ENCODE measurements at places on chromosomes 12 and 14.

- no peak for DNase-seq
Observed at GRCh38 chr12:63764481-63764880, 15.2 kb upstream of the RXYLT1 start.

GRCh38 chr14:47442211-47442610 lies 233.2 kb downstream of the MDGA2 start:
- DNase-seq: no peak

DNA sequence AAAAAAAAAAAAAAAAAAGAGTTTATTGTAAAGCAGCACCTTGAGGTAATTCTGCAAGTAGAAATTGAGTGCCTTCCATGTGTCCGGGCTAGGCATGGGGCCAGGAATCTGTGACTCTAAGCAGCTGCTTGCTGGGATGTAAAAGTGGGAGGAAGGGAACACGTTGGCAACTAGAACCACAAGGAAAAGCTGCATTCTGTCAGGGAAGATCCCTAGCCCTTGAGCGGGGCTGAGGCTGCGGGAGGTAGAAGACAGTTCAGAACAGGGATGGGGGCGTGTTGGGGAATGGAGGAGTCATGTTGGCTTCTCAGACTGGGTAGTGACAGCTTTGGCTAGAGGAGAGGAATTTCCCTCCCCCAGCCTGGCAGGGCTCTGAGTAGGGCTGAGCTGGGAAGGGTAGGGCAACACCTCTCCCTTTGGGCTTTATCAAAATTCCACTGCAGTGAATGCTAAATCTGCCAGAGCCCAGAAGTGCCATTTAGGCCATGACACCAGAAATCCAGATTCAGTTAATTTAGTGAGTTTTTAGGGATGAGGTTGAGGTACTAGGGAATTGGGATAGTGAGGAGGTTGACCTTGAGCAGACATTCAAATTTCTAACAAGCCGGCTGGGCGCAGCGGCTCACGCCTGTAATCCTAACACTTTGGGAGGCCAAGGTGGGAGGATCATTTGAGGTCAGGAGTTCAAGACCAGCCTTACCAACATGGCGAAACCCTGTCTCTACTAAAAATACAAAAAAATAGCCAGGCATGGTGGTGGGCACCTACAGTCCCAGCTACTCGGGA lies 3.4 kb upstream of the TRAFD1 start:
- no peak for DNase-seq

DNA sequence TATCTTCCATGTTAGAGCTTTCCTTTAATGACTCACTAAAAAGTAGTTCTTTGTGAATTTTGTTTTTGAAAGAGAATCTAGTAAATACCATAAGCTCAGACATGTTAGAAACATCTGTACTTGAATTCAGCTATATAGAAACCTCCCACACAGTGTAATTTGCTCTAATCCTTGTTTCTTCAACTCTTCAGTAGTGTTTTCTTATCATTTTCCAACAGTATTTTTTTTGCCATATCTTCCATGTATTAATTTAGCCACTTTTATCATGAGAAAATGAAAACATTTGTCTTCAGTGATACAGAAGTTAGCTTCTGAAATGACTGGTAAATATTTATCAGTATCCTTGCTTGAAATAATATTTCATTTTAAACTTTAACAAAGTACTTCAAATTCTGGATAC lies 73.6 kb downstream of the ARID2 start:
- DNase-seq: no peak

- no peak for DNase-seq
Observed at GRCh38 chr12:102215992-102216691, 18.5 kb upstream of the PMCH start.

DNA sequence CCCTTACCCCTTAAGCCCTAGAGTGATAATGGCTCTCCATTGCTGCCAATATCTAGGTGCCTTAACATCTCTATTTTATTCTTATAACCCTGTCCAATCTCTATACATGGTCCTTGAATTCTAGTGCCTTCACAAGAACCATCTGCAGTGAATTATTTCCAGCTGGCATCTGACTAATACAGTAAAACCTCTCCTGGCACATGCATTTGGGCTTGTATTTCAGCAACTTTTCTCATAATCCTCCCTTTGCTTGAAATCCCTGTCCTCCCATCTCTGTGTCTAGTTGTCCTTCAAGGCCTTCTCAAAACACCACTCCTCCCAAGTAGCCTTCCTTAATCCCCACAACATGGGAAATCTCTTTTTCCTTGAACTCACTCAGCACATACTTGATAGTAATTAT lies 14.2 kb upstream of the HMGA2 start:
- no peak for DNase-seq

GRCh38 chr14:95516554-95517181 lies at the start of gene SYNE3:
SYNE3 (minus strand) TSS chr14:95516650; CDS start chr14:95475821, 40,829 bp downstream.
- peak; percentile 36 for DNase-seq

GRCh38 chr12:127678945-127679344 lies 588.0 kb upstream of the TMEM132C start:
- DNase-seq: no peak

GRCh38 chr12:85183855-85184254 lies 96.2 kb upstream of the ALX1 start:
- DNase-seq: no peak

DNA sequence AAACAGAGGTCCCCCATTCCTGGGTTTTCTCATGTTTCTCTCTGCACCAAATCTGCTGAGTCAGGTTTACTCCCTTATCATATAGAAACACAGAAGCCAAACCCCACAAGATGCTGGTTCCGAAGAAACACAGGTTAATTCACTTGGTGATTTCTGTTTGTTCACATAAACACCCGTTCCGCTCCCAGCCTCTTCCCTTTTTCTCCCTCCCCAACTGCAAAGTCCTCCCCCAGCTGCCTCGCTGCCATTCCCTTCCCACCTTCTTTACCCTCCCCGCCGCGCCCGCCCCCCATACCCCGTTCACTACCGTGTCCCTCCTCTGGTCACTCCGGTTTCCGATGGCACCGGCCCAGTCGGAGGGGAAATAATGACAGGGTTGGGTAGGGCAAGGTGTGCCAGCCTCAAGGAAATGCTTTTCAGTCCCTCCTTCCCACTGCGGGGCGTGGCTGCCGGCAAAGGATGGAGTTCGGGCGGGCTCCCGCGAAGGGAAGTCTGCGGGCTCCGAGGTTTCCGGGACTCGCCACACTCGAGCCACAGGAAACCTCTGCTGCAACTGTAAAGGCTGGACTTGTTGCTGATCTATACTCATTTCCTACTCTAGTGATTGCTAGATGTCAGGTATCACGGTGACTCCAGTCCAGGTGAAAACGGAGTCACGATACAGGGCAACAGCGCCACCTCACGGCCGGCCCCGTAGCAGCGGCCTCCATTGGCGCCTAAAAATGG lies at the start of gene STYK1:
Gene STYK1, minus strand, starts transcription at position 394 of the 726 bp plus-strand sequence. CDS start 39,434 bp downstream, outside the sequence.
- DNase-seq: peak; percentile 56

DNA sequence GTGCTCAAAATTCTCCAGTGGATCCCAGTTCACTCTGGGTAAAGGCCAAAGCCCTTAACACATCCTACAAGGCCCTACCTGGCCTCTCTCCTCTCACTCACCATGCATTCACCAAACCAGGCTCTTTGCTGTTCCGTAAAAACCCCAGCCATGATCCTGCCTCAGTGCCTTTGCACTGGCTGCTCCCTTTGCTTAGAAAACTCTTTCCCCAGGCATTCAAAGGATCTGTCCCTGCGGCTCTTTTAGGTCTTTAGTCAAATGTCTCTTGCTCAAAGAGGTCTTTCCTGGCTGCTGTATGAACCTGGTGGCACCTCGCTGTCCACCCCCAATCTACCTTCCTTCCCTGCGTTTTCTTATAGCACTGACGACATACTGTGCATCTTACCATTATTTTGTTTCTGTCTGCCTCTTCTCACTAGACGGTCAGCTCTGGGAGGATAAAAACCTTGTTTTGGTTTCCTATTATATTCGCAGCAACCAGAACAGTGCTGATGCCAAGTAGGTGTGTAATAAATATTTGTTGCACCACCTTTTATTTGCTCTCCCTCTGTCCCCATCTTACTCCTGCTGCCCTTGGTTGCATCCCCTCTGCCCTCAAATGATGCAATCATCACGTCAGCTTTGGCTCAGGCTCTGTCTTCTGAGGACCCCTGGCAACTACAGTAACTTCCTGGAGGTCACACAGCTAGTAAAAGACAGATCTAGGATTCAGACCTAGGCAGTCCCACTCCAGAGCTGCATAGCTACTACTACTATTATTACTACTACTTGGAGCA lies 23.8 kb upstream of the DICER1 start:
- DNase-seq: no peak

GRCh38 chr14:94514351-94514750 lies 5.1 kb upstream of the SERPINA12 start:
- DNase-seq: no peak

GRCh38 chr12:73625226-73625625 lies 912.4 kb upstream of the ATXN7L3B start:
- DNase-seq: no peak

DNA sequence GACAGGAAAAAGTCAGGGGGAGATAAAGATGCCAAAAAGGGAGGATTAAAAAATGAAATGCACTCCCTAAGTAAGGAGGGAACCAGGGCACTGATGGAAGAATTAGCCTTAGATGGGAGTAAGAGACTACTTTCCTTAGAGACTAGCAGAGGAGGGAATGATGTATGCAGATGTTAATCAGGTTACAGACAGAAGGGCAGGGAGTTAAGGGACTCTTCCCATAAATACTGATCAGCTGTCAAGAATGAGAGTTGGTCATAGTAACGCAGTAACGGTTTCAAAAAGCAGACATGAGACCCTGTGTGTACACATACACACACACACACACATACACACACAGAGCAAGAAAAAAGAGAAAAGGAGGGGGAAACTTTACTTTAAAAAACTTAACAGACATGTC lies 93.4 kb downstream of the PHLDA1 start:
- no peak for DNase-seq

- no peak for DNase-seq
Observed at GRCh38 chr14:47833011-47833410, 157.6 kb upstream of the MDGA2 start.

DNA sequence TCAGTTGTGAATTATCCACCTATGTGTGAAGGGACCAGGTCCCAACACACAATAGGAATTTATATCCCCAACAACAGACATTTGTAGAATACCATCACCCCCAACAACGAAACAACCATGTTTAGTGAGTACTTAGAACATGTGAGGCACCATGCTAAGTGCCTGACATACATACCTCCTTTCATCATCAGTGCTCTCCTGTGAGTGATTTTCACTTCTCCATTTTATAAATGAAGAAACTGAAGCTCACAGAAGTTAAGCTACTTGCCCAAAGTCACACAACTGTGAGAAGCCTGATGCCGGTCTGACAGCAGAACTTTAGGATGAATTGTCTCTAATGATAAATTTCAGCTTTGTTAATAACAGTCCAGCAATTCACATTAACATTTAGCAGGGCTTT lies 35.4 kb downstream of the SPTB start:
- no peak for DNase-seq

GRCh38 chr14:50947446-50947845 lies 3.2 kb upstream of the PYGL start:
- DNase-seq: no peak

GRCh38 chr12:120215766-120216735 lies 15.1 kb upstream of the RPLP0 start:
- DNase-seq: no peak

All from stimulated activated CD4-positive, alpha-beta T cell treated with anti-CD3 and anti-CD28 coated beads, Interleukin-4, amount 100 ng/mL, for 24 hours (primary cell).